Breast epithelium (tissue), 4 donors: ENCODE measurements at places on chromosomes 5 and 9. TPM values are rescaled to one million over a fixed set of nuclear protein-coding genes. Genes with fewer than 3 reads are reported as not detected.
A peak's percentile ranks its signal among the peaks of the same experiment; 100 is the strongest.

The GLDC gene
- 2.6 TPM for total RNA-seq

DNA sequence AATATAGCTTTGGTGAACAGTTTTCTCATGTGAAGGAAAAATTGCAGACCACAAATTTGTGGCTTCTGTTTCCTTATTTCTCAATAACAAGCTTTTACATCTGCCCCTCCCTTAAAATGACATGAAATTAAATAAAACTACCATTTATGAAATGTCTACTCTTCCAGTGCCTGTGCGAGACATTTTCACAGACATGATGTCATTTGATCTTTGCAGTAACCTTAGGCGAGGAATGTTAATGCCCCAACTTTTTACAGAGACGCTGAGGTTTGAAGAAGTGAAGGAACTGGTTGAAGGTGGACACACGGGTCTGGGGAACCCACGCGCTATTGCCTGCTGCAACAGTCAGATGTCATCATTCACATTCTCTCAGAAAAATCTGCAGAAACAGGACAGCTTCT, 61.5 kb downstream of the OSTF1 start:
- no peak for DNase-seq

The SLC23A1 gene
- not detected for total RNA-seq

- no peak for DNase-seq
These were observed 93.4 kb upstream of the ITGA2 start for GRCh38 chr5:52895572-52896413.

The ENTPD8 gene
- 3.2 TPM for total RNA-seq

- DNase-seq, result no peak
These were observed 720.2 kb upstream of the C9orf72 start for GRCh38 chr9:28293369-28294090.

The KCNN2 gene
- total RNA-seq, result 0.16 TPM

DNA sequence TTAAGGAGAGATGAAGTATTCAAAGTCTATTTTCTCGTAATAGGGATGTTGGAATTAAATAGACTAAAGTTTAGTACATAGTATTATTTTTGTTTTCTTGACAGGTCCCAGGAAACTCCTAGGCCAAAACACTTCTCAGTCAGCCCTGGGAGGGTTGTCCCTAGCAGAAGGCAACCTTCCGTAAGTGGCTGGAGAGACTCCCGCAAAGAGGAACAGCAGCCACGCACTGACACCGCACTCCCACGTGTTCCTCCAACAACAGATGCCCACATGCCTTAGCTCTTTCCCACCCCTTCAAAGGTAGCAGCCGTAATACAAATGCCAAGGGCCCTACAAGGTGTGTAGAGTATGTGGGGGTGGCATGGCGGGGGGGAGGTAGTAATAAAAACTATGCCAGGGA, 28.4 kb downstream of the PCDHGC5 start:
- DNase-seq, result no peak

DNA sequence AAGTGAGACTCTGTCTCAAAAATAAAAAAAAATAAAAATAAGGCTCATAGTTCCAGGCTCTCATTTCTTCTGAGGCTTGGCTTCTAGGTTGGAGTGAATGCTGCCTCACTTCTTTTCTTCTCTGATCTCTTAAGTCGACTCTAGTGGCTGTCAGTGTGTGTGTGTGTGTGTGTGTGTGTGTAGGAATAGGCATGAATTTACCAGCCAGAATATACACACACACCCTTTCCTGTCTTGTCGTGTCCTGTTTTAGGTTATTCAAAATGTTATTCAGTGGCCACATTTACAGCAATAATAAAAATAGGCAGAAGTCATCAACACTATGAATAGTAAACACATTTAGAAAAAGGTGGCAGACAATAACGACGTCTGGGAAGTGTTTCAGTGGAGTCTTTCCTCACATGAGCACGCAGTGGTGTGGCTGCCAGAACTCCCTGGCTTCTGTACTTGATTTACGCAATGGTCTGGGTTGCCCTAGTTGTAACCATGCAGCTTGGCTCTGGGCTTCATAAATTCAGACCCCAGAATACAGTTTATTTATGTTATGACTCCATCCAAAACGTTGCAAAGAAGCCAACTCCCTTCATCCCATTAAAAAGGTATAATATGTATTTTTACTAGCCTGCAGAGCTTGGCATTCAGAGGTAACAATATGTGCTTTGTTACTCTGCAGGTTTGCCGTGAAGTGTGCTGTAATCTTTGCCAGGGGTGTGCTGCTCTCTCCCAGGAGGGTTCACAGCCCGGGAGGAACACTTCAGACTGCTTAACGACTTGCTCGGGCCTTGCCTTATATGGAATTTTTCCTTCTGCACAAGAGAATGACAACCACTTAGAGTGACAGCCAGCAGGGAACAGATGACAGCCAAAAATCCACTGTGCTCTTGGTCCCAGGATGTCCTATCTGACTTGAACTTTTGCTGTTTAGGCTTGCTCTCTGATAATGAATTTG, 34.4 kb upstream of the PALM2AKAP2 start:
- DNase-seq, result peak; percentile 60

The CNTFR gene
- total RNA-seq, result 103 TPM

DNA sequence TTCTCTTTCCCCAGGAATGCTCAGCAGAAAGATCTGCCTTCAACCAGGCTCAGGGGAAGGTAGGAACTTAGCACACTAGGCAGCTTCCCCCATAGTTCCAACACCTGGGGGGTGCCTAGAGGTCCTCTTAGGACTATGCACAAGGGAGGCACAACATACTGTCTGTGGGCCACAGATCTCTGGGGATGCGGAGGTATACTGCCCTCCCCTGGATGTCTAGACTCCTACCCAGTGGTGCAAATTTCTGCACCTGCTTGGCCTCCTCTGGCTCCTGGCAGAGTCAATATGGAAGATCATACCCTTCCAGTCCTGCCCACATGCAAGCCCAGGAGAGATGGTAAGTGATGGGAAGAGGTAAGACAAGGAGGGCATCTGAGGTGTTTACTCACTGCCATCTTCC, 247.5 kb upstream of the DAPK1 start:
- DNase-seq, result no peak

DNA sequence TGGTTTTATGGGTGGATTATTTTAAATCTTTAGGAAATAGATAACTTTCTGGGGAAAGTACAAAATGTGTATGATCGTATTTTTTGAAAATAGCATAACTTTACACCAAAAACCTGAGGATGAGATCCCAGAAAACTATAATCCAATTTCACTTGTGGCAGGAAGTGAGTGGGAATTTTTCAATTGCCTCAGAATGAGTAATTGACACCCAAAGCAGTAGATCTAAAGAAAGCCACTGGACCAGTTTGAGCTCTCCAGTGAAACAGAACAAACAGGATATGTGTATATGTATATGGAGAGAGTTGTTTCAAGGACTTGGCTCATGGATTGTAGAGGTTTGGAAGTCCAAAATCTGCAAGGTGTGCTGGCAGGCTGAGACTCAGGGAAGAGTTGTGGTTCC, 109.2 kb upstream of the SHB start:
- DNase-seq, result no peak

DNA sequence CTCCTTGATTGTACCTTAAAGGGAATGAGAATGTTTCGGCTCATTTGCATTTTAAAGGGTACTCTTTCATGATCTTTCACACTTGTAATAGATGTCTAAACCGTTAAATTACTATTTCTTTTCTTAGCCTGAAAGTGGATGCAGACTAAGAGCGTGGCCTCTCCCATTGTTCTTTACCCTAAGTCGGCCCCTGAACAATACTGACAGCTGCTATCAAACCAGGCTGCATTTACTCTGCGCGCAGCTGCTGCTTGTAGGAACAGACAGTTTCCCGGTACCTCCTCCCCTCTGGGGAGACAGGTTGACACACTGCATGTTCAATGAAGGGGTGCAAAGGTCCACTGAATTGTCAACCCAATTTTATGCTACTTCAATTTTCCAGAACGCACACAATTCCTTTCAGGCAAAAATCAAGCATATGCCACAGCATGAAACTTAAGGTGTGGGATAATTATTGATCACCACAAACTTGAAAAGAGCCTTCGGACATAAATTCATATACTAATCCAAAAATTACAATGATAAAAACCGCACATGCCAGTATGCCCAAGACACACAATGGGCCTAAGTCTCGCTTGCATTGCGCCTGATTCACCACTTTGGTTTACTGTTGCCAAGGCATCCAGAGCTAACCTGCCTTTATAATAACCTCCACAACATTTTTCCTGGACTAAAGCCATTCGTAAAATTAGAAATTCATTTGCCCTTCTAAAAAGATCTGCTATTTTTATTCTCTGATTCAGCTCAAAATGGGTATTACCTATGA, 39.7 kb downstream of the TLE1 start:
- no peak for DNase-seq

DNA sequence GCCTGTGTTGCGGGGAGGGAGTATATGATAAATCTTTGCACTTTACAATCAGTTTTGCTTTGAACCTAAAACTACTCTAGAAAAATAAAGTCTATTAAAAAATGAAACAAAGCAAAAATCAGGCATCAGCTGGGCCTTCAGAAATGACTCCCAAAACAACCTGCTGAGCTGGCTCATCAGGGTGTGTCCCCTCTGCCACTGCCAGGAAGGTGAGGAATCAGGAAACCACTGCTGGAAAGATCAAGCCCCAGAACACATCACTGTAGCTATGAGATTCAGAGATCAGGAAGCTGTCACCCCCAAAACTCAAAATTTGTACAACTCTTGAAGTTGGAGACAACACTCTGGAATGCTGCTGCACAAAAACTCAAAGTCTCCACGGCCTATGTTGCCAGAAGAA, 40.5 kb upstream of the TBCA start:
- no peak for DNase-seq

The GALNT10 gene
- 67.2 TPM for total RNA-seq

- no peak for DNase-seq
These were observed 13.5 kb downstream of the GFPT2 start for GRCh38 chr5:180339583-180340183.

DNA sequence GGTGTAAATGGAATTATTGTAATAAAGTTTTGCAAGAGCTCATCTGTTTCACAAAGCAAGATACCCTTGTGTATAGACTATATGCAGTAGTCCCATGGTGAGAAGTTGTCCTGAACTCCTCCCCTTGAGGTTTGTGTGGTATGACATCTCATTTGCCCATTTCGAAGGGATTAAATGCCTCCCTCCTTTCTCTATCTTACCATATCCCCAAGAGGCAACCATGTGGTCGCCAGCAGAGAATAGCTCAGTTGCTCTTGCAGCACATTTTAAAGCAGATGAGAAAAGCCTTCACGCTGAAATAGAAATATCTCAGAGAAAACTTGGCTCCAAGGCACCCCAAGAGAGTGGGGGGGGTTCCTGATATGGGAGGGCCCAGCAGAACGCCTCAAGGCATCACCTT, 4.6 kb downstream of the SEMA6A start:
- no peak for DNase-seq

GRCh38 chr9:91572811-91573210, 149.2 kb upstream of the NFIL3 start:
- no peak for DNase-seq

- DNase-seq, result no peak
These were observed 5.8 kb upstream of the PCA3 start for GRCh38 chr9:76758476-76758875.

- DNase-seq, result no peak
These were observed 14.6 kb downstream of the TMOD1 start for GRCh38 chr9:97516111-97516510.

DNA sequence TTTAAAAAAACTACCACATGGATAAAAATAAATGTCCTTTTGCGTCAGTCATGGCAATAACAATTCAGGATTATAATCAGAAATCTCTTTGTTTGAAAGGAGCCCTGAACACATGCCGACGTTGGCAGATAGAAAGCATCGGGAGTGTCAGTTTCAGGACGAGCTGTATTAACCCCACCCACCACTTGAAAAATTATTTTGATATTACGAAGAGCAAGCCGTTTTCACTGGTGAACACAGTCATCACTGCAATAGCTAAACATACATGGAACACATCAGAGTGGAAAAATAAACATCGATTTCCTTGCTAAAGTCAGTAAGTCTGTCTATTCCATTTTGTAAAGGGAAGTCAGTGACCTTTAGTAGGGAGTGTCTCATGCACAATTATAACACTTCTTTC, 266.4 kb upstream of the FBXL7 start:
- DNase-seq, result no peak

DNA sequence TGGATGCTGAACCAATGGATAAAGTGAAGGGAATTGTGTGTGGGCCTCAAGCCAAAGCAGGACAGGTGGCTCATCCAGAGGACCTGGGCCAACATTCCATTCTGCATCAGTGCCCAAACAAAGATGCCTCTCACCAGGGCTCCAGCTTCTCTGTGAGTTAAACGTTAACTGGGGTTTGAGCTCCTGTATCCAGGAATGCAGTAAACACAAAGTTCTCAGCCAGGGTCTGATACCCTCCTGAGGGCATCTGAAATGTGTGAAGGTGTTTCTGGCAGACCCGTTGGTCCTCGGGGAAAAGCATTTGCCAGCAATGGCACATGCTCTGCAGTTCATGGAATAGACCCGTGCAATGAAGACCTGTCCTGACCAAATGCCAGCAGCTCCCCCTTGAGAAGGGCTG, 33.9 kb upstream of the AOPEP start:
- no peak for DNase-seq

The DDX41 gene
- 76.0 TPM for total RNA-seq

The GRHPR gene
- 140 TPM for total RNA-seq

DNA sequence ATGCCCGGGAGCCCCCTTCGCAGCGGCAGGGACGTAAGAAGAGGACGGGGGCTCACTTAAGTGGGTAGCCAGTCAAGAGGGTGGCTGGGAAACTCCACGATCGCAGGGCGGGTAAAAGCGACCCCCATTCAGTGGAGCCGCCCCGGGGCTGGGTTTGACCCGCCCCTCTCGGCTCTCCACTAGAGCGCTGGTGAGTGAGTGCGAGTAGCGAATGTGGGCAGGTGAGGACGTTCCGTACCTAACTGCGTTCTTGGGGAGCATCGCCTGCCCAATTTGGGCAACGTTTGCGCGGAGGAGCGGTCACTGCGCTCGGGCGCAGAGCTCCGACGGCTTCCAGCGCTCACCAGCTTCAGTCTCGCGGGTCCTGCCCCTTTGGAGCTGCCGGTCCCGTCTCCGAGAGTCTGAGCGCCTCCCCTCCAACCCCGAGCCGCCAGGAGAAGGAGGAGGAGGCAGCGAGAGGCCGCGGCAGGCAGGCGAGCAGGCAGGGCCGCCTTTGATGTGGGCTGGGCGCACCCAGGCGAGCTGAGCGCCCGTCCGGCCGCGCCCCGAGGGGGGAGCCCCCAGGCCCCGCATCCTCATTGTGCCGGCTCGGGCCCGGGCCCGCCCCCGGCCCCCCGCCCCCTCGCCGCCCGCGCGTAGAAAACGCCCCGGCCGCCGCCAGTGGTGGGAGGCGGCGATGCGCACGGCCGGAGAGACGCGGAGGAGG, at the start of gene FGF18:
FGF18 (plus strand) TSS at position 666 of the 706 bp plus-strand sequence. CDS start 553 bp downstream, outside the sequence.
- DNase-seq, result no peak

GRCh38 chr5:180330810-180331646, 22.1 kb downstream of the GFPT2 start:
- no peak for DNase-seq

The TRIM36 gene
- total RNA-seq, result 1.8 TPM
